SK-MEL-5 (cell line): ENCODE measurements at places on chromosomes 11 and 22. TPM values are rescaled to one million over a fixed set of nuclear protein-coding genes. Genes with fewer than 3 reads are reported as not detected.

DNA sequence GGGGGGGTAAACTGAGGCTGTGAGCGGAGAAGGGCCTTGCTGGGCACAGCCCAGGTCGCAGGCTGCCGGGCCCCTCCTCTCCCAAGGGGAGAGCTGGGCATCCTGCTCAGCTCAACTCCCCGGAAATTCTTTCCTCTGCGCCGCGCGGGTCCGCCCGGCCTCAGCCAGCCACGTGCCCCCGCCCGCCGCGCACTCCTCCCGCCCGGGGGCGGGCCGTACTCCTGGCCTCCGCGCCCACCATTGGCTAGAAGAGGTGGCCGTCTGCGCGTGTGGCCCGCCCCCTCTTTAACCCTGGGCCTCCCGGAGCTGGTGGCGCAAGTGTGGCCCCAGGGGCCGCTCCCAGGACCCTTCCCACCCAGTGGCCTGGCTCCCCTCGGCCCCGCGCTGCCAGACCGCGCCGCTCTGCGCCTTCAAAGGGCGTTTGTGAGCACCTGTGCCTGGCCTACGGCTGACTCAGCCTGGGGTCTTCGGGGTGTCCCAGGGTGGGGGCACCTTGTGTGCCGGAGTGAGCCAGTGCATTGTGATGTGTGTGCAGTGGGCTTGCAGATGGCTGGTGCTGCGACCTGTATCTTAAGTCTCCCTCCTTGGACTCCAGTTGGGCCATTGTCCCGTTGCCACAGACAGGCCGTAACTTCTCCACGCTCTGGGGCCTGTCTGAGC lies 2.0 kb downstream of the MRGPRF start:
- DNase-seq = peak; percentile 91

DNA sequence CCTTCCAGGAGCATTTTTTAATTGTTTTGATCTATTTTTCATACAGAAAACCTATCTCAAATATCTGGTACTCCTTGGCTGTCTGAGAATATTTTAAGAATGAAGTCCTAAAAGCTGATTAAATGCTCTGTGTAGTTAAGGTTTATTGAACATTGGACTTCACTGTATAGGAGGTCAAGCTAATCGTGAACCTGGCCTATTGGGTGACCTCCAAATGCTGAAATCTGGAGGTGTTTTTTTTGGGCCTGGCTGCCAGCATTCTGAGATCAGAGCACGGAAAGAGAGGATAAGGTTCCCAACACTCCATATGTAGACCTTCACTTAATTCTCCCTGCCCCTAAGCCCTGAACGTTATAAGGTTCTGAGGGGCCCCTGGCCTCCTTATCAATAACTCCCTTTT lies 8.3 kb downstream of the IL17RA start:
- DNase-seq = no peak

Gene OSM
- not detected in 2 replicates for total RNA-seq

Gene BIK
- 8.0 and 9.2 TPM in 2 replicates for total RNA-seq

Gene SCT
- total RNA-seq = not detected in 2 replicates

Gene ZNF280B
- total RNA-seq = 8.4 and 9.1 TPM in 2 replicates
